Aorta (tissue), 5 donors: ENCODE measurements at places on chromosomes 6 and 20. TPM values are rescaled to one million over a fixed set of nuclear protein-coding genes. Genes with fewer than 3 reads are reported as not detected.

- no peak for DNase-seq
Observed at GRCh38 chr6:33356295-33356694, 35.3 kb upstream of the KIFC1 start.

- no peak for DNase-seq
Observed at GRCh38 chr20:62618611-62619529, 23.4 kb upstream of the SLCO4A1 start.

The ARMC12 gene
- 0.52 TPM for total RNA-seq

- no peak for DNase-seq
Observed at GRCh38 chr6:2839195-2839981, 2.3 kb downstream of the SERPINB1 start.

The KCNK16 gene
- total RNA-seq: not detected
